ENCODE measurements at places on chromosomes 2 and 18. TPM values are rescaled to one million over a fixed set of nuclear protein-coding genes. Genes with fewer than 3 reads are reported as not detected.

Gene EVX2
- not detected for polyA plus RNA-seq

Gene AMER3
- polyA plus RNA-seq = not detected

Gene AQP12A
- not detected for polyA plus RNA-seq

Gene MC5R
- not detected for polyA plus RNA-seq

Gene EIF5B
- polyA plus RNA-seq = 1.8 TPM

DNA sequence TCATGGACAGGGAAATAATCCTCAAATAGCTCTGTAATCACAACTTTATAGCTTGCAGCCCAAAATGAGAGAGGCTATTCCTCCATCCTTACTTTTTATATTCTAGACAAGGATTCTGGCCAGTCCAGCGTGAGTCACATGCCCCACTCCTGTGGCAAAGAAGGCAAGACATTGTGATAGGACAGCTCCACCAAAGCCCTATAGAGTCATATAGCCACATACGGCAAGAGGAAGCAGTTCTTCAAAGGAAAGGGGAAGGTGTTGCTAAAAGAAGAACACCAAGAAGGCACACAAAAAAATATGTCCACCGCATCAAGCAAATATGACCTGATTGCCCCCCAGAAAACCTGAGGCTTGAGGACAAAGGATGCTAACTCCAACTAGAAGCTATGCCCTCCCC lies 3.4 kb upstream of the GFPT1 start:
- no peak for DNase-seq

GRCh38 chr18:26457611-26458353 lies 90.6 kb downstream of the KCTD1 start:
- DNase-seq = no peak

GRCh38 chr2:85705680-85706039 lies 11.5 kb downstream of the GNLY start:
- DNase-seq = no peak

DNA sequence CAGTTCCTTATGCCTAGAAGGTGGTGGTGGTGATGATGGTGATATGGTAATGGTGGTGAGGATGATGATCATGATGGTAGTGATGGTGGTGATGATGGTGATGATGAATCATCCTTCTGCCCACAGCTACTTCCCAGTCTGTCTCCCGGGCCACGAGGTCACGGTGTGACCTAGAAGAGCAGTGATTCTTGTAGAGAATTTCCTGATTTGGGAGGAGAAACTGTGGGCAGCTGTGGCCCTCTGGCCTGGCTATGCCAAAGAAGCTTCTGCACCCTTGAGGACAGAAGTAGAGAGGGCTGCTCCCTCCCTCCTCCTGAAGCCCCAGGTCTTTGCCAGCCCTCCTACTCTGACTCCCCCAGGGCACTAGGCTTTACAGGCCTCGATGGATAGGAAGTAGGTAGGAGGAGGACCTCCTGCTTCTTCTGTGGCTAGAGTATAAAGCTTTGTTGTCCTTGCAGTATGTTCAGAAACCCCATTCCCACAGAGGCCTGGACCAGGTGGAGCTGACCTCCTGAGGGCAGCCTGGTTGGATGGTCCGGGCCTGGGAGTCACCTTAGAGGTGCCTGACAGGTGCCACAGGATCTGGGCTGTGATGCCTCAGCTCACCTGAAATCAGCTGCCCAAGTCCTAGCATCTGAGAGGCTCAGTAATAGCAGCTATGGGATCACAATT lies 57.9 kb upstream of the EPAS1 start:
- DNase-seq = peak; percentile 47

GRCh38 chr18:837922-838321 lies 25.9 kb upstream of the YES1 start:
- no peak for DNase-seq

- no peak for DNase-seq
Observed at GRCh38 chr2:128342550-128342949, 23.9 kb upstream of the HS6ST1 start.

DNA sequence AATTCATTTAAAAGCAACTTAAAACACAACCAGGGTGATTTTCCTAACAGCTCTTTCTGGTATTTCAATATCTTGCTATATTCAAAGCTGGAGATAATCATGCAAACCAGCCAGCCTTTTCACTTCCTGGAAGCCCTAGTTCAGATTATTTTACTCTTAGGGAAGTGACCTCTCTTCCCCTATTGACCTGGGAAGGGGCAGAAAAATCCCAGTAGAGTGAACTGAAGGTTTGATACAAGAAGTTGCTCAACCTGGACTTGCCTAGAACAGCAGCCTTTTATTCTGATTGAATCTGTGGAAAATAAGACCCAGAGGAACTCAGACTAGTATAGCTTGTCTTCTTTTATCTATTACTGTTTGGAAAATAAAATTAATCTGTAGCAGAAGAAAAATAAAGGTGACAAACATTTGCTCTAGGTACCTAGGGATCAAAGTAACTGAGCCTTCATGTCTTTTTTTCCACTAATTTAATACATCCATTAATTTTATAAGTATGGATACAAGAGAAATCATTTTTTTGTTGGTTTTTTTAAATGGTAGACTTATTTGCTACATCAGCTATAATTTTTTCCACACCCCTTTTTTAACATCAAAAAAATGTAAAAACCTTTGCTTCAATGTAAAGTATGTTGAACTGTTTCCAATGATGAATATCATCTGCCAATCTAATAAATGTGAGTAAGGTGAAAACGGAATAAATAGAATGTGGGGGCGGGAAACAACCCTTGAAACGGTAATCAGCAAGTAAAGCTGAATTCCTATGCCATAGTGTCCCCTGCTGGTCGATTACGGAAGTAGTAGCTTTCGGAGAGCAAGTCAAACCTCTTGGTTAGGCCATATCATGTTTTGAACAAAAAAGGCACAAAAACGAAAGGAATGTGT lies 629.9 kb downstream of the NRXN1 start:
- DNase-seq = no peak

GRCh38 chr2:174794851-174795374 lies 30.6 kb upstream of the CHRNA1 start:
- DNase-seq = no peak

- DNase-seq = no peak
Observed at GRCh38 chr18:63472380-63472779, 4.4 kb upstream of the SERPINB5 start.

DNA sequence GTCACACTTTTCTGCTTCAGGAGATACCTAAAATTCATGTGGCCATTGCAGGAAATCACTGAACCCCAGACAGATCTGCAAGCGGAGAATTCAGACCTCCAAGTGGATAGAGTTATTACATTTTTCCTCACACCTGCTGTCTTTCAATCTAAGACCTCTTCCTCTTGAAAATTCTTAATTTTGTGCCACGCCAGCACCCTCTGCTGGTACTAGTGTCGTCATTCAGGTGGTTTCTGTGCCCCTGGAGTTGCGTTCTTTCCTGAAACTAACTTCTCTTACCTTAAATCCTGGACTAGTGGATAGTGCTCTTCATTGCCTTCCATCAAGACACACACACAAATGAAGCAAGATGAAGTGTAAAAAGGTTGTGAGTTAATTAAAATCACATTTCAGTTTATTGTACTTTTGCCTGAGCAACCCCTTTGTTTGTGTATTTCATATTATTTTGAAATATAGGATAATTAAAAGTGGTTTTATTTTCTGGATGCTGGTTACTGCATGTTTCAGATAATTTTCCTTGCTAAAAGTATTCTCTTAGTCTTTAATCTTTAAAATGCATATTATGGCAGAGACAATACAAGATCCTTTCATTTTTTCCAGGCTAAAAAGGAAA lies 1.6 kb upstream of the DNER start:
- DNase-seq = peak; percentile 26

GRCh38 chr2:36536776-36537175 lies 61.2 kb downstream of the FEZ2 start:
- no peak for DNase-seq

- no peak for DNase-seq
Observed at GRCh38 chr2:119249311-119249710, 25.7 kb downstream of the STEAP3 start.

DNA sequence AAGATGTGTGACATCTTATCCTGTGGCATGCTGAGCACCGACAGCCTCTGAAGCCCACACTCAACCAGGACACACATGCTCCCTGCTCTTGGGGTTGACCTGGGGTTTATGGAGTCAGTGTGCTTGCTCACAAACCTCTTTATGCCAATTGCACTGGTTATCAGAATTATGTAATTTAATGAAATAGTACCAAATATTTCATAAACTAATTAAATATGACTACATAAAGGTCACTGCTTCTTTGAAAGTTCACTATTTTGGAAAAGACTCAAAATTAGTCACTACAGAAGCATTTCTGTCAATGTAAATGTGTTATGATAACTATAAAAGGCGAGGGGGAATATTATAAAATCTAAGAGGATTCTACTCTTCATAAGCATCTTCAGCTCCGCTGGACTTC lies 76.7 kb downstream of the FHOD3 start:
- DNase-seq = no peak

DNA sequence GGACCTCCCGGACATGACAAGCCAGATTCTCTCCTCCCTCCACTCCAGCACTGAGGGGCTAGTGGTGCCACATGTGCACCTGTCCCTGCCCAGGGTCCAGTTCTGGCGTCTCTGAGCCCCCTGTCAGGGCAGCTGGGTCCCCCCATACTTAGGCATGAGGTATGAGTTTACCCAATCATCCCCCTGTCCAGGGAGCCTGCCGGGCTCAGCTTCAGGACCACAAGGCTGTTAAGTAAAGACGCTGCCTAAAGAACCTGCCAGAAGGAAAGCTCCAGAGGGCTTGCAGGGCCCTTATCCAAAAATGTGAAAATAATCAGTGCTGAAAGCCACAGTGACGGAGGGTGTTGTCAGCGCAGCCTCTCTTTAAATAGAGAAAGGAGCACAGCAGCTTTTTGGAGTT lies 40.0 kb downstream of the SH3BP4 start:
- DNase-seq = no peak

DNA sequence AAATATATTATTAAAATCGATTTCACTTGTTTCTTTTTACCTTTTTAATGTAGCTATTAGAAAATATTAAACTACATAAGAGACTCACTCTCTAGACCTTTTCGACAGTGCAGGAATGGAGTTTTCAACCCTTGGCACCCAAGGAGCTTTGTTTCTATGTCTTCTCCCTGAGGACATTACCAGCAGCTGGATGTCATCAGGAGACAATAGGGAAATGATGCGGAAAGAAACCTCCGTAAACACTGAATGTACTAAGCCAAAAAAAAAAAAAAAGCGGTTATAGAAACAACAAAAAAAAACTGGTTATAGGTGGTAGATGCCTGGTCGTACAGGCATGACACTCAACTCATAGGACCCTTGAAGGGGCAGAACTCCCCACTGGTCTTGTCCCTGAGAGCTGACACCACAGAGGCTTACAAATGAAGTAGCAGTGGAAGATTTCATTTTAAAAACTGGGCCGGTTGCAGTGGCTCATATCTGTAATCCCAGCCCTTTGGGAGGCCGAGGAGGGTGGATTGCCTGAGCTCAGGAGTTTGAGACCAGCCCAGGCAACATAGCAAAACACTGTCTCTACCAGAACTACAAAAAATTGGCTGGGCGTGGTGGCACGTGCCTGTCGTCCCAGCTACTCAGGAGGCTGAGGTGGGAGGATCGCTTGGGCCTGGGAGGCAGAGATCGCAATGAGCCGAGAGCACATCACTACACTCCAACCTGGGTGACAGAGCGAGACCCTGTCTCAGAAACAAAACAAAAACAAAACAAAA lies 23.8 kb downstream of the THAP4 start:
- no peak for DNase-seq

DNA sequence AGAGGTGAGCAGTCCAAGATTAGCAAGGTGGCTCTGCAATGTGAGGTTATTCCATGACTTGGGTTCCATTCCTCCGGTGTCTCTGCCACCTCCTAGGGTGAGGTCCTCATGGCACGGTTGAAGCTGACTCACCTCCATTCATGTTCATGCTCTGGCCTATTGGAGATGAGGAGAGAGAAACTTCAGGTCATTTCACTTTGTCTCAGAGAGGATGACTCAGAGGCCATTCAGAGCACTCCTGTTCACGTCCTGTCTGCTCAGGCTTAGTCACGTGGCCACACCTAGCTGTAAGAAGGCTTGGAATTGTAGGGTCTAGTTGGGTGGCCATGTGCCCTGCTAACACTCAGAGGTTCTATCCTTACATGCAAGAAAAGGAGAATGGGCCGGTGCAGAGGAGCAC lies 67.5 kb upstream of the MBOAT2 start:
- no peak for DNase-seq

DNA sequence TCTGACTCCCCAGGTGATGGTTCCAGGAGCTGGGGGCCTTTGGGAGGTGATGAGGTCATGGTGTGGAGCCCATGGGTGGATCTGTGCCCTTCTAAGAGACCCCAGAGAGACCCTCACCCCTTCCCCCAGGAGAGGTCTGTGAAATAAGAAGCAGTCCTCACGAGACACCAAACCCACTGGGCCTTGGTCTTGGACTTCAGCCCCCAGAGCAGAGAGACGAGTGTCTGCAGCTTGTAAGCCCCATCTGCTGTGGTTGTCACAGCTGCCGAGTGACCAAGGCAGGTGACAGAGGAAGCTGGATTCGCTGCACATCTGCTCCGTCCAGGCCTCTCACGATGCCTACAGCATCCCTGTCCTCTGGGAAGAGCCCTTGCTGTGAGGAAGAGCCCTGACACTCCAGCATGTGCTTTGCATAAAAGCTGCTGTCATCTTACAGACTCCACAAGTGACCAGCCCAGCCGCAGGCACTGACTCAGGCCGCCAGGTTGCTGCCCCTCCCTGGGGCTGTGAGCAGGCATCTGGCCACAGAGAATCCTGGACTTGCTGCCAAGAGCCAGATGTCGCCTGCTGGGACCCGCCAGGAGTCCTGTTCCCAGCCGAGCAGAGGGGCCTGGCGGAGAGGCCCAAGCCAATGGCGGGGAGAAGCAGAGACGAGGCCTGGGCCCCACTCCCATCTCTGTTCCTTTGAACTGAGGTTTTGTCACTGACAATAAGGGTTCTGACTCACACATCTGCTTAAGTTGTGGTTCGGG lies 150.8 kb downstream of the PXDN start:
- no peak for DNase-seq

DNA sequence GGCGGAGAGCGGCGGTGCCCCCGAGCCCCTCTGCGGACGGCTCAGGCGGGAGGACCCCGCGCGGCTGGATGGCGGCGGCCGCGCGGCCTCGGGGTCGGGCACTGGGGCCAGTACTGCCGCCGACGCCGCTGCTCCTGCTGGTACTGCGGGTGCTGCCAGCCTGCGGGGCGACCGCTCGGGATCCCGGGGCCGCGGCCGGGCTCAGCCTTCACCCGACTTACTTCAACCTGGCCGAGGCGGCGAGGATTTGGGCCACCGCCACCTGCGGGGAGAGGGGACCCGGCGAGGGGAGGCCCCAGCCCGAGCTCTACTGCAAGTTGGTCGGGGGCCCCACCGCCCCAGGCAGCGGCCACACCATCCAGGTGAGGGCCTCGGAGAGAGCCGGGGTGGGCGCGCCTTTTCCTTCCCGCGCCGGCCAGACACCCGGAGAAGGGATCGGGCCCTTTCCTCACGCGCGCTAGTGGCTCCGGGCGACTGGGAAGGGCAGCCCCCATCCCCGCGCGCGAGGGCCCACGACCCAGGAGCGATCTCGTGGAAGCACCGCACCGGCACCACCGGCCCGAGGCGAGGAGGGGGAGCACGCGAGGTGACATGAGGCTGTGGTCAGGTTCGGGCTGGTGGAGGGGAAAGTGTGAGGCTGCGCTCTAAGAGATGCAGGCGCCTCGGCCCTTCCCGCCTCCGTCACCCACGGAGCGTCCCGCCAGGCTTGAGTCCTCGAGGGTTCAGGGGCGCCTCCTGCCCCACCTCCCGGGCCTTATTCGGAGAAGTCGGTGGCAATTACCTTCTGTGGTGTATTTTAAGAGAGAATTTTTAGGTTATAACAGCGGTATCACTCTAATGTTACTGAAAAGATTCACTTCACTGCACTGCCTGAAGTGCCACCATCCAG lies 607 bp downstream of the LAMA3 start:
- no peak for DNase-seq
